ENCODE measurements at places on chromosomes 1 and 21.

GRCh38 chr21:43971201-43971991 lies 40.7 kb upstream of the TRAPPC10 start:
- DNase-seq: no peak

DNA sequence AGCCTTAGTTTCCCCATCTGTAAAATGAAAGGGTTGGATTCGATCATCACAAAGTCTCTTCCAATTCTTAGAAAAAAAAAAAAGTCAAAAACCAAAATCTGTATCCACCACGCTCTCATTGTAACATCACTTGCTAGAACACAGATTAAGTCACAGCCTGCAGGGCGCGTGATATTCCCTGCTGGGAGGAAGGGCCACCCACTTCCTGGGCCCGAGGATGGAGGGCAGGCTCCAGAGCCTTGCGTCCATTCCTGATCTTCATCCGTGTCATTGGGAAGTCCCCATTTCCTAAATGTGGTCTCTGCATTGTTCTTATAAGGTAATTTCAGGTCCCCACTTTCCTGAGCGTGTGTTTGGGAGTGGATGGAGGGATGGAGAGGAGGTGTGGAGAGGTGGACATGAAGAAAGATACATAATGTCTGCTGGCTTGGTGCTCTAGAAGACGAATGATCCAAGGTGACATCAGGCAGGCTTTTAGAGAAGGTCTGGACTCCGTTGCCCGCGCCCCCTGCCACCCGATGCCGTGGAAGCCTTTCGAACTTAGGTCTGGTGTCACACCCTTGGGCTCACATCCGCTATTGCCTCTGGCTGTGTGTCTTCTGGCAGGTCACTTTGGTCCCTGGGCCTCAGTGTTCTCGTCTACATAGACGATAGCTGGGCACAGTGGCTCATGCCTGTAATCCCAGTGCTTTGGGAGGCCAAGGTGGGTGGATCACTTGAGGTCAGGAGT lies 56.1 kb downstream of the ATP5PO start:
- no peak for DNase-seq

DNA sequence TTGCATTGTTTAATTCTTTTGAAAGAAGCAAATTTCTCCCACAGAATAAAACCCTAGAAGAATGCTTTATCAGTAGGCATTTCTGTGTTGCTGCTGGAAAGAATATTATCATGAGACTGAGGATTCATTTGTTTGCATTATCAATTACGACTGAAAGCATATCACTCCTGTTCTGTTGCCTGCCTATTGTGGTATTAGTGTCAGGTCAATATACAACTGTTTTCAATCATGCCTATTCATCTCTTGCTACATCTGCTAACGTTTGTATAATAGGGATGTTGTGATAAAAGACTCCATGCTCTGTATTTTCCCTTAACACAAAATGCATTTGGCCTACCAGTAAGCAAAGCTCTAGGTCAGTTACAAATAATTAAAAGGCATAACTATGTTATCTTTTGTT lies 221.5 kb downstream of the PTPRC start:
- DNase-seq: no peak

DNA sequence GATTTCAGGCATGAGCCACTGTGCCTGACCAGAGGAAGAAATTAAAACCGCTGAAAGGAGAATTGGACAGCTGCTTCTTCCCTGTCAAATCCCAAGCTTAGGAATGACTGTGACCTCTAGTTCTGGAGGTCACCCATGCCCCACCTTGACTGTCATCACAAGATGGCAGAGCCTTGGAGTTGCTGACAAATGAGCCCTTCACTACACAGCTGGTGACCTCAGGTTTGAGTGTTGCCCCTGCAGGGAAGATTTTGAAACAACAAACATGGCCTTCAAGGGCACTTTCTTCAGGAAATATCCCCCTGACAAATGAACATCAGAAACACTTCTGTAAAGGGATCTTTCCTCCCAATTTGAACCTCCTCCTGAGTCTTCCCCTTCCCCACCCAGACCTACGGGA lies 6.9 kb upstream of the SLC45A3 start:
- DNase-seq: no peak

DNA sequence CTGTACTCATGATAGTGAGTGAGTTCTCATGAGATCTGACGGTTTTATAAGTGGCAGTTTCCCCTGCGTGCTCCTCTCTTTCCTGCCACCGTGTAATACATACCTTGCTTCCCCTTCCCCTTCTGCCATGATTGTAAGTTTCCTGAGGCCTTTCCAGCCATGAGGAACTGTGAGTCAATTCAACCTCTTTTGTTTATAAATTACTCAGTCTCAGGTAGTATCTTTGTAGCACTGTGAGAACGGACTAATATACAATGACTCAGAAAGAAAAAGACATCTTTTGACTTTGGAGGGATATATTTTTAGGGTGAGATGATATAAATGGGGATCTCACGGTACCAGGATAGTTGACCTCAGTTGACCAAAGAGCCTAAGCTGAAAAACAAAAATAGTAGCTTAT lies 74.7 kb upstream of the BACH1 start:
- no peak for DNase-seq

- DNase-seq: no peak
Measured at GRCh38 chr1:26096471-26096870, 15.2 kb upstream of the PDIK1L start.

- no peak for DNase-seq
Measured at GRCh38 chr1:18796950-18797349, 62.5 kb downstream of the TAS1R2 start.

DNA sequence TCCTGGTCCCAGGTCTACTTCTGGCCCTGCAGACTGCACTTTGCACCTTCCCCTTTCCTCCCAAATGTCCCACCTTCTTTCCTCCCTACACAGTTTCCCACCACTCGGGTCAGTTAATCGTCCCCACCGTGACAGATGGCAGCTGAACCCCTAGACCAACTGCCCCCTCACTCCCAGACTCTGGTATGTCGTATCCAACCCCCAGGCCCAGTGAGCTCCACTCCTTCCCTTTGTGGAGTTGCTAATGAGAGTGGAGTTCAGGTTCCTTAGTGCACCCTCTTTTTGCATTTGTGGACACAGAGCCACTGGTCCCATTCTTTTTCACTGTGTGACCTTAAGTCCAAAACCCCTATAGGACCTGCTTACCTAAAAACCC lies 1.8 kb downstream of the MAN1C1 start:
- no peak for DNase-seq

GRCh38 chr1:203503836-203504235 lies 9.9 kb downstream of the OPTC start:
- no peak for DNase-seq

GRCh38 chr1:159828581-159829272 lies 2.1 kb downstream of the SLAMF8 start:
- no peak for DNase-seq

DNA sequence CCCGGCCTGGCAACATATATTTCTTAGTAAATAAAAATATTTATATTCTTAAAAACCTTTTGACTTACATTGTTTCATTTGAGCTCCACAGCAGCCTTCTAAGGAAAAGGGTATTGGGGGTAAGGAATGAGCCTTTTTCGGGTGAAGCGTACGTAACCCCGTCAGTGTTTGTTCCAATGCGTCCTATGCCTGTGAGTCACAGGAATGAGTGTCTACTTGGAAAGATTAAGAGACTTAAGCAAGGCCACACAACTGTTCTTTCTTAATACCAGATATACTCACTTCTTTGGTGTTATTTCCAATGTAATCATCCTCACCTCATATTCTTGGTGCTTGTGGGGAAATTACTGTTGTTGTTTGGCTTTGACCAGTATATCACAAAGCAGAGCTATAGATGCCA lies 22.7 kb downstream of the WDTC1 start:
- no peak for DNase-seq
